Immature natural killer cell (primary cell): ENCODE measurements at places on chromosomes 5 and 9. TPM values are rescaled to one million over a fixed set of nuclear protein-coding genes. Genes with fewer than 3 reads are reported as not detected.

The PTPN3 gene
- polyA plus RNA-seq: not detected

The OR13C5 gene
- polyA plus RNA-seq: not detected

The FOXI1 gene
- polyA plus RNA-seq: not detected

The PDE4D gene
- 12.6 TPM for polyA plus RNA-seq

The IFNA5 gene
- not detected for polyA plus RNA-seq

DNA sequence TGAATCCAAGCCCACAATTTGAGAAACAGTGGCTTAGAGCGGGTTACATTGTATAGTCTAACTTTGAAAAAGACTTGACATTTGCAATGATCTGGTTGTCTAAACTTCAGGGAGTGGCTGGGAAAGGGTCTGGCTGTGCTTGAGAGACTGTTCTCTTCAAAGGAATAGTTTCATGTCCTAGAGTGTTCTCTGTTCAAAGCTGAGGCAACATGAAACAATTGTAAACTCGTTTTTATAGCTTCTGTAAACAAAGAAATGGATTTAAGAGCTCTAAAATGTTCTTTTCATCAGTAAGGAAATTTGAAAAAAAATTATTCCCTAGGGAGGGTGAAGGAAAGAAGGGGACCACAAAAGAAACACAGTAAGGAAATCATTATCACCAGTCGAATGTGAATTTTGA lies 41.6 kb downstream of the FOCAD start:
- no peak overlapping the region for H3K27ac ChIP-seq
- no peaks in the 10 kb centered on the region for H3K27me3 ChIP-seq
- H3K36me3 ChIP-seq: peaks cover 18% of the 10 kb centered on the region
- H3K4me3 ChIP-seq: peak overlapping the region; percentile 40
- DNase-seq: no peak

GRCh38 chr5:33343676-33344327 lies 97.0 kb upstream of the TARS1 start:
- no peak overlapping the region for H3K4me3 ChIP-seq
- H3K4me1 ChIP-seq: no peaks in the 10 kb centered on the region

GRCh38 chr5:139678751-139679750 lies 30.9 kb downstream of the CXXC5 start:
- H3K36me3 ChIP-seq: peaks cover 3% of the 10 kb centered on the region
- no peaks in the 10 kb centered on the region for H3K27me3 ChIP-seq
- no peak for DNase-seq
- peak overlapping the region; percentile 66 for H3K27ac ChIP-seq
- H3K4me1 ChIP-seq: peaks cover 67% of the 10 kb centered on the region
- H3K4me3 ChIP-seq: peak overlapping the region; percentile 46

GRCh38 chr9:2967766-2968165 lies 123.9 kb upstream of the PUM3 start:
- H3K4me3 ChIP-seq: no peak overlapping the region
- H3K27ac ChIP-seq: no peak overlapping the region
- peaks cover 1% of the 10 kb centered on the region for H3K27me3 ChIP-seq
- no peaks in the 10 kb centered on the region for H3K4me1 ChIP-seq
- DNase-seq: no peak

- H3K27me3 ChIP-seq: no peaks in the 10 kb centered on the region
- no peak overlapping the region for H3K27ac ChIP-seq
- peaks cover 29% of the 10 kb centered on the region for H3K4me1 ChIP-seq
- no peak for DNase-seq
These were observed 59.1 kb upstream of the IER5L start for GRCh38 chr9:129237164-129237611.

The SPEF2 gene
- polyA plus RNA-seq: 4.9 TPM

GRCh38 chr5:74767579-74767913 lies 497 bp downstream of the NSA2 start:
- DNase-seq: no peak
- peaks cover 3% of the 10 kb centered on the region for H3K36me3 ChIP-seq
- peak overlapping the region; percentile 100 for H3K4me3 ChIP-seq

The SV2C gene
- not detected for polyA plus RNA-seq

The ANKRD55 gene
- polyA plus RNA-seq: 0.17 TPM

GRCh38 chr9:84111726-84112125 lies 131.1 kb downstream of the RMI1 start:
- H3K4me1 ChIP-seq: peaks cover 17% of the 10 kb centered on the region
- peaks cover 15% of the 10 kb centered on the region for H3K27me3 ChIP-seq
- no peaks in the 10 kb centered on the region for H3K36me3 ChIP-seq

DNA sequence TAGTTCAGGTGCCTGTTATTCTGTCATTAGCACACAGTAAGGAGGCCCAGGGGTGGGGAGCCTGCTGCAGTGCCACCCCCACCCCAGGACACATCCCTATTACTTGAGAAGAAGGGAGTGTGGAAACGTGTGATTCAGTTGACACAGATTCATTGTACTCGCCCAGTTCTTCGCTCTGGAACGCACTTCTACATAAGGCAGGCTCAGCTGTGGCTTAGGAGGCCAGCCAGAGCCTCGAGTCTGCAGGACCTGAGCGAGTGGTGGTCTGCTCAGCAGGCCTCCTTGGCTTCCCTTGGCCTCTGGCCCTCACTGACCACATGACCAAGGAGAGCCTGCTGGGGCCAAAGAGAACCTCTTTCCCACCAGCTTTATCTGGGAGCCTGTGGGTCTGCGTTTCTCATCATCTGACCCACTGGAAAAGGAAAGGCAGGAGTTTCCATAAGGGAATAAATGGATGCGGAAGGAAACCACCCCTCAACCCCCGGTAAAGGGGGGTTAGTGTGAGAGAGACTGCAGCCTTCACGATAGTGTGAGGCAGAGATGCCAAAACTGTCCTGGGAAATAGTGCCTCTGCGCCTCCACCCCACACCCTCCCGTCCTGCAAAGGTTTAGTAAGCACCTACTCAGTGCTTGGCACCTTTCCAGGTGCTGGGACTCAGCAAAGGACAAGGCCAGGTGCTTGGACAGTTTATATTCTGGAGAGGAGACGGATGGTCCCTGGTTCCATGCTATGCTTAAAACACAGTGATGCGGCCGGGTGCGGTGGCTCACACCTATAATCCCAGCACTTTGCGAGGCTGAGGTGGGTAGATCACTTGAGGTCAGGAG lies 73.7 kb downstream of the PPARGC1B start:
- H3K27ac ChIP-seq: no peak overlapping the region
- H3K4me3 ChIP-seq: no peak overlapping the region
- no peak for DNase-seq
- H3K36me3 ChIP-seq: no peaks in the 10 kb centered on the region
- H3K4me1 ChIP-seq: no peaks in the 10 kb centered on the region
- no peaks in the 10 kb centered on the region for H3K27me3 ChIP-seq

DNA sequence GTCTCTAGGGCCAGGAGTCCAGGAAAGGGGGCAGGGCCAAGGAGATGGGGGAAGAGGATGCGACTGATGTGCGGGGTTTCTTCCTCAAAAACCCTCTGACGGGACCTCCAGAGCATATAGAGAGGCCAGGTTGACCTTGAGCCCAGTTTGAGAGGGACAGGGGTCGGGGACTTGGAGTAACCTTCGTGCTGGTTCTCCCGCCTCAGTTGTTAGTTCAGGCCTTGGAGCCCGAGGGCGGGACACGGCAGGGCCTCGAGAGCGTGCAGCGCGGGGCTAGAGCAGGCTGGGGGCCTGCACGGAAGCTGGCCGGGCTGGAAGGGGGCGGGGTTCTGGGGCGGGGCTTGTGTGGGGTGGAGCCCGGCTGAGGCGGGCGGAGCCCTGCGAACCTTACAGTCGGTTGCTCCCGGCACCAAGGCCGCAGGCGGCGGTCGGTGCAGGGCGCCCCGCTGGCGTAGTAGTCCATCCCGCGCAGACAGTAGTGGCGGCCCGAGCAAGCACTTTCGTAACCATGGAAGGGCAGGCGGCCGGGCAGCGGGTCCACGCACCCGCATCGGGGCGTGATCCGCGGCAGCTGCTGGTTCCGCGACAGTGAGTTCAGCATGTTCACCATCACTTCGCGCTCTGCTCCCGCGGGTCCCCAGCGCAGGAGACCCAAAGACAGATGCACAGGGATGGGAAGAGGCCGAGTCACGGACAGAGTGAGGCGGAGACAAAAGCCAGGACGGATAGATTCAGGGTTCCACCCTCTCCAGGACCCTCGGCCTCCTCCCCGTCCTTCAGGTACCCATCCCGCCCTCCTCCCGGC lies 4.0 kb upstream of the MYORG start:
- peak; percentile 72 for DNase-seq
- peaks cover 9% of the 10 kb centered on the region for H3K27me3 ChIP-seq
- peak overlapping the region; percentile 43 for H3K27ac ChIP-seq
- H3K36me3 ChIP-seq: no peaks in the 10 kb centered on the region
- peak overlapping the region; percentile 87 for H3K4me3 ChIP-seq

- DNase-seq: no peak
- H3K4me1 ChIP-seq: no peaks in the 10 kb centered on the region
- peak overlapping the region; percentile 54 for H3K27ac ChIP-seq
- H3K36me3 ChIP-seq: peaks cover 5% of the 10 kb centered on the region
These were observed 20.6 kb upstream of the C5orf24 start for GRCh38 chr5:134825212-134825611.

DNA sequence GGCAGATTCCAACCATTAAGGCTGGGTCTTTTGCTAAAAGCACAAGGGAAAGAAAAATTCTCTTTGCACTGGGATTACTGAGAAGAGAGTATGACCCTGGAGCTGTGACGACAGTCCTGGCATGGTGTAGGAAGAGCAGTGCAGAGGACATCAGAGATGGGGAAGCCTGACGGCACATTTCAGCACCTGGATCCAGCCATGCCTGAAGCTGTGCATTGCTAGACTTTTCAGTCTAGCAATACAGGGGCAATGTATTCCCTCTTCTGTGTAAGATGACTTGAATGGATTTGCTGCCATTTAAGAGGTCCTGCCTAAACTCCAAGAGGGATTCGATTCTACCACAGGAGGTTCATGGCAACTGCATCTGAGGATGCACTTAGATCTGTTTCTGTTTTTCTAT lies 12.3 kb upstream of the MRNIP start:
- H3K27ac ChIP-seq: no peak overlapping the region
- H3K4me3 ChIP-seq: no peak overlapping the region
- H3K36me3 ChIP-seq: peaks cover 7% of the 10 kb centered on the region
- H3K27me3 ChIP-seq: peaks cover 5% of the 10 kb centered on the region
- no peaks in the 10 kb centered on the region for H3K4me1 ChIP-seq
- no peak for DNase-seq

DNA sequence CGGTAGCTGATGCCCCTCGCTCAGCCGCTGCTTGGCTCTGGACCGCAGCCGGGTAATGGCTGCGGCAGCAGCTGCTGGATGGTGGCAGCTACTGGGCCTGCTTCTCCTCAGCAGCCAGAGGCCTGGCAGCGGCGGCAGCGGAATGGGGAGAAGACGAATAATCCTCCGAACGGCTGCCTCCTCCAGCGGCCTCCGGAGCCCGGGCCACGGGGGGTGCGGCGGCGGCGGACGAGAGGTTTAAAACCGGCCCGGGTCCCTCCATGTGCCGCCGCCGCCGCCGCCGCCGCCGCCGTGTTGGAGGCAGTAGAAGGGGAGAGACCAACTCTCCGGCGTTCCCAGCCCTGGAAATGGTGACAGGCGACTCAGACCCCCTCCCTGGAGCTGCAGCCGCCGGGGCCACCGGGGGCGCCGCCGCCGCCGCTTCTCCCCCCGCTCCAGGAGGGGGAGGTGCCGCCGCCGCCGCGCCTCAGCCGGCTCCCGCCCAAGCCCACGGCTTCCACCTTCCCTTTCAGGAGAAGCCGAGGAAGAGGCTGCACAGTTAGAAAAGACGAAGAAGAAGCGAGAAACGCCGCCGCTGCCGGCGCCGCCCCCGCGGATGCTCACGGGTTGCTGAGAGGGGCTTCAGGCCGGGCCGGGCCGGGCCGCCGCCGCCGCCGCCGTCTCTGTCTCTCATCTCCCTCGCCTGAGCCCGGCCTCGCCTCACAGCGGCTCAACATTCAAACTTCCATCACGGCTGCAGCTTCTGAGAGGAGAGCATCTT lies 118.4 kb upstream of the PRSS3 start:
- peaks cover 8% of the 10 kb centered on the region for H3K27me3 ChIP-seq
- DNase-seq: peak; percentile 12
- H3K4me3 ChIP-seq: peak overlapping the region; percentile 96
- peaks cover 8% of the 10 kb centered on the region for H3K4me1 ChIP-seq
- peak overlapping the region; percentile 82 for H3K27ac ChIP-seq
- H3K36me3 ChIP-seq: no peaks in the 10 kb centered on the region

GRCh38 chr9:85392260-85392659 lies 349.5 kb downstream of the AGTPBP1 start:
- H3K36me3 ChIP-seq: no peaks in the 10 kb centered on the region
- H3K4me3 ChIP-seq: no peak overlapping the region
- H3K27ac ChIP-seq: no peak overlapping the region
- no peaks in the 10 kb centered on the region for H3K4me1 ChIP-seq
- no peaks in the 10 kb centered on the region for H3K27me3 ChIP-seq

GRCh38 chr9:72333709-72334108 lies 31.3 kb downstream of the ZFAND5 start:
- H3K27ac ChIP-seq: no peak overlapping the region
- no peak for DNase-seq
- no peaks in the 10 kb centered on the region for H3K27me3 ChIP-seq
- peaks cover 9% of the 10 kb centered on the region for H3K36me3 ChIP-seq
- H3K4me1 ChIP-seq: peaks cover 4% of the 10 kb centered on the region
- no peak overlapping the region for H3K4me3 ChIP-seq

- DNase-seq: no peak
- H3K4me1 ChIP-seq: peaks cover 79% of the 10 kb centered on the region
- H3K27ac ChIP-seq: peak overlapping the region; percentile 58
- H3K27me3 ChIP-seq: no peaks in the 10 kb centered on the region
These were observed 47.8 kb downstream of the PAM start for GRCh38 chr5:102802708-102803458.

The PRRX2 gene
- polyA plus RNA-seq: 0.18 TPM

GRCh38 chr5:107669096-107670031 lies 1.4 kb downstream of the EFNA5 start:
- peaks cover 33% of the 10 kb centered on the region for H3K4me1 ChIP-seq
- no peak for DNase-seq
- peaks cover 35% of the 10 kb centered on the region for H3K27me3 ChIP-seq
- no peaks in the 10 kb centered on the region for H3K36me3 ChIP-seq
- H3K27ac ChIP-seq: no peak overlapping the region

DNA sequence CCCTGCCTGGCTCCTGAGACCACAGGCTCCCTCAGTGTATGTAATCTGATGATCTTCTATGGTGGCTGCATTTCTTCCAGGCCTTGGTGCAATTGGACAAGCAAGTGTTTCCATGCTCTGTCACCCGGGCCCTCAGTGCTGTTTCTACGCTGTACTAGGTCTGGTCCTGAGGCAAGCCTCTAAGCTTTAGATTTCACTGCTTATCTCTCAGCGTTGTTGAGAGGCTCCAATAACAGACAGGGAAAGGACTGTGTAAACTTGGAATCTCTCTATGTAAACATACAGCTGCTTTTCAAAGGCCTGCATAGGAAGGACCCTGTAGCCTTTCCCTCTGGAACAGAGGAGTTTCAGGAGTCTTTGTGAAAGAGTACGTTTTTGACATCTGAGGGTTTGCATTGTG lies 38.6 kb upstream of the NFIB start:
- H3K27me3 ChIP-seq: peaks cover 15% of the 10 kb centered on the region
- H3K27ac ChIP-seq: no peak overlapping the region
- peaks cover 2% of the 10 kb centered on the region for H3K4me1 ChIP-seq
- no peak overlapping the region for H3K4me3 ChIP-seq
- no peak for DNase-seq
- H3K36me3 ChIP-seq: no peaks in the 10 kb centered on the region

The LTC4S gene
- 5.8 TPM for polyA plus RNA-seq
